ENCODE measurements at places on chromosomes 2 and 18. TPM values are rescaled to one million over a fixed set of nuclear protein-coding genes. Genes with fewer than 3 reads are reported as not detected.

DNA sequence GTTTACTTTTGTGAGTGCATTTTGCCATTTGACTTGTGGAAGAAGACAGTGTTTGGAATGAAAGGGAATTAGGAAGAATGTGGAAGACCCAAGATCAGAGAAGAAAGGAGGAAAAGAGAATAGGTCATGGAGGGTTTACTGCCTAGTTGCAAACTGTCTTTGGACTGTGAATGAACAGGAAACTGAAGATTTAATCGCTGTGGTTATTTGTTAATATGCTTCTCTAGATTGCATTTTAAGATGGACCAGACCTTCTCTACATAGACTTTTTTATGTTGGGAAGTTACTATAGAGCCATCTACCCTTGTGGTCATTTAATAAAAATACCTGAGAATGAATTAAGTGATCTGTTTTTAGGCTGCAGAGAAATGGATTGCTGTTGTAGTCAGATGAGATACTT is 6.2 kb downstream of the AGPS start:
- no peak for DNase-seq

GRCh38 chr2:218063486-218063885 is 5.6 kb upstream of the RUFY4 start:
- DNase-seq = no peak

- DNase-seq = no peak
Measured at GRCh38 chr2:238947243-238947760, 99.4 kb downstream of the TWIST2 start.

DNA sequence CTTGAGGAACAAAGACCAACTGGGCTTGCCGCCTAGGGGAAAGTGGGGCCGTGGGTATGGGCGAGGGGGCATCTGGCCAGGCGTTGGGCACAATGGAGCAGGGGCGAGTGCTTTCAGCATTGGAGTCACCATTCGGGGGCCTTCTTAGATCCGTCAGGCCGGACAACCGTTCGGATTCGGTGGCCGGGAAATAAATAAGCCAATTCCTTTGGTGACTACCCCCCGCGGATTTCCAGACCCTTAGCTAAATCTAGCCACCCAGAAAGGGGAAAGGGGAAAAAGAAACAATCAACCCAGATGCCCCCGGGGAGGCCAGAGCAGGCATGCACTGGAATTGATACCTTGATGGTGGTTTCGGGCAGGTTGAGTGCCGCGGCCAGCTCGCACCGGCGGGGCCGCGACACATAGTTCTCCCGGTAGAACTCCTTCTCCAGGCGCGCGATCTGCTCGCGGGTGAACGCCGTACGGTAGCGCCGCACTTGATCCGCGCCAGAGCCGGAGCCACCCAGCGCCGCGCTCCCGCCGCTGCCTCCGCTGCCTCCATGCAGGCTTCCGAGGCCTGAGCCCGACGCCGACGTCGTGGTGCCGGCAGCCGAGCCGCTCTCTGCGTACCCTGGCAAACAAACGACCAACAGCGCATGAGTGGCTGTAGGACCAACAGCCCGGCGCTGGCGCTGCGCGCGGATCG is 1.8 kb downstream of the EVX2 start:
- DNase-seq = peak; percentile 83

DNA sequence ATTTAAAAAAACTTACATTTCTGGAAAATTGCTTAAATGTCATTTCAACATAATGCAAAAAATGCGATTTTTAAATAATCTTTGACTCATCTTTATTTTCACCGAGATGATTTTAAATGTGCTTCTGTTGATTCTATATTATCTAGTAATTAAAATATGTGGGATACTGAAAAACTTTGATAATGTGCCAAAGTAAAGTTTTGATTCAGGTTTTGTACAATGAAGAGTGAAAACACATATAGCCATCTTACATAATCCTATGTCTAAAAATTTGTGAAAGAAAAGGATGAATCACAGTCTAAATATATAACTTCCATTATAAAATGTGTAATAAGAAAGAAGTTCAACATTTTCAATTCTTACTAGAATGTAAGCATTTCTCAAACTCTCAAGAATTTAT is 204.3 kb upstream of the ZC3H15 start:
- DNase-seq = no peak

DNA sequence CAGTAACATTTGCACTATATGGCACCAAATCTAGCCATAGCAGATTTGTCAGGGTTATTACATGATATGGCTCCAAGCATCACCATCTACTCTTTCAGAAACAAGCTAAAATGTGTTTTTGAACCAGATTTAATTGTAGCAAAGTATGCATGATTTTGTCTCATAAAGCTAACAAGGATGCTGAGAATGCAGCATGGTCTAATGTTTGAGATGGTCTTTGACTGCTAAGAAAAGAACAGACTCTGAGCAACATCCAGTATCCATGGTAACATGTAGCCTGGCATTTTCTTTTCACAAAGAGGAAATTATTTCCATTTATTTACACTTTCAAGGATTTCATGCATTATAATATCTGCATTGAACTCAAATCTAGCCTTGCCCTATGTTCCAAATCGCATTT is 206.5 kb downstream of the PDE1A start:
- DNase-seq = no peak

DNA sequence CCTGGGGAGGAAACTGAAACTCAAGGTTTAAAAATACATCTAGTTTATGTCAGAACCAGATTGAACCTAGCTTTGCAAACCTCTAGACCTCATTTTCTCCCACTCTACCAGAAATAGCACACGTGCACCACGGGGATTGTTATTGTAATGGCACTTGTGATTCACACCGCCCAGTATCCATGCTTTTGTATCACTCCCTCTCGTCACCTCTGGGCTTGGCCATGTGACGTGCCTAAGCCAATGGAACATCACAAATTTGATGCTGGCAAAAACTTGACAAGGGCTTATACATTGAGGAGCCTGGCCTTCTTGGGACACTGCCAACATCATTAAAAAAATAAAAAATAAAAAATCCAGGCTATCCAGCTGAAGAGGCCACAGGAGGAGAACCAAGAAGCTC is 495.8 kb upstream of the POU3F3 start:
- no peak for DNase-seq

GRCh38 chr2:33437297-33437696 is 39.2 kb upstream of the RASGRP3 start:
- no peak for DNase-seq

GAL3ST2 gene
- 5.3 TPM for total RNA-seq

IGFBP5 gene
- 5.4 TPM for total RNA-seq

Measured in A673 (cell line).